Erythroblast (primary cell): ENCODE measurements at places on chromosomes 11 and 22.

GRCh38 chr11:121439337-121439736 is 12.8 kb upstream of the SORL1 start:
- DNase-seq, result no peak

- no peak for DNase-seq
Measured at GRCh38 chr22:44505796-44506354, 7.8 kb upstream of the RTL6 start.

- DNase-seq, result no peak
Measured at GRCh38 chr11:117944554-117944953, 15.4 kb upstream of the TMPRSS13 start.

DNA sequence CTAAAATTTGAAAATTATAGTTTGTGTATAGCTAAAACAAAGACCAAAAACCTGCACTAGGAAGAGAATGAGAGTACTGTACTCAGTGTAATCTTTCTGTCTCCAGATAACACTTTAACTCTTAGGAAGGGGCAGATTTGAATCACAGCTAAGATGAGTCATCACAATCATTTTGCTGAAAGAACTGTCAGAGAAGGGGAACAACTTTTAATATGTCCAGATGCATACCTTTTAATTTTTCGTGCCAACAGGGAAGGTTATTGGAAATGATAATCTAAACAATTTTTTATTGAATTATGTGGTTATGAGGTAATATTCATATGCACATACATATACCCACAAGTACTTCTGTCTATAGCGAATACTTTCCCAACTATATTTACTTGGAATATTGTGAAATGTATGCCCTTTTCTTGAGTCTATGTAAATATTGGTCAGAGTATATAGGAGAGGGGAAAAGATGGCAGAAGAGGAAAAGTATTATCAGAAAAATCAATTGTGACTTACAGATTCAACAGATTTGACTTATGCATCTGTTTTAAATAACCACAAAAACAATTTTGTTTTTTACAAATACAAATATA is 51.1 kb upstream of the MUC15 start:
- no peak for DNase-seq

- no peak for DNase-seq
Measured at GRCh38 chr22:47419239-47419638, 656.8 kb downstream of the TBC1D22A start.

DNA sequence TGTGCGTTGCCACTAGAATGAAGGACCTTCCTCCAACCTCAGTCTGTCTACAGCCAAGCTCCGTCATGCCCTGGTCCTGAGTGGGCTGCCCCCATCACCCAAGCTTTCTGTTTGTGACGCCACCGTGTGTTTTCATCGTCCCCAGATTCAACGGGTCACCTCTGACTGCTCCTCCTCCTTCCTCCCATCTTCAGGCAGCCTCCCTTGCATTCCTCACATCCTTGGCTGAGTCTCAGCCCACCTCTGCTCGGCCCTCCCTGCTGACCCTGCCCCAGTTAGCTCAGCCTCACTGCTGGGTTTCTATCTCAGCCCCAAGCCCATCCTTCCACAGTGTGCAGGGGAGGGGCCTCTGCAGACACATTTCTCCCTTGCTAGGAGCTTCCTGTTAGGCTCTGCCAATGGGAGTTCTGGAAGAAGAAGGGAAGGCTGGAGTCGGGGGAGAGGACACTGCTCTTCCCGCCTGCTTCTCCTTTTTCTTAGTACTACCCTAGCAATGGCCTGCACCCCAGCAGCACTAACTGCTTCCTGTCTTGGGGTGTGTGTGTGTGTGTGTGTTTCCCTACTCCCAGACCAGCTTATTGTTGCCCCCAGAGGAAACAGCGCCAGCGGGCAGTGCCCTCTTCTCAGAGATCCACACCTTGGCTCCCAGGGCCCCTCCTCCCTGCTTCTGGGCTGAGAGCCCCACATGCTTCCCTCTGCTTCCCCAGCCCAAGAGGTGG is 5.2 kb downstream of the IFT27 start:
- DNase-seq, result no peak

- DNase-seq, result no peak
Measured at GRCh38 chr11:7905961-7906429, 25.1 kb downstream of the OR10A6 start.

- no peak for DNase-seq
Measured at GRCh38 chr11:19890308-19890707, 177.7 kb downstream of the NAV2 start.

DNA sequence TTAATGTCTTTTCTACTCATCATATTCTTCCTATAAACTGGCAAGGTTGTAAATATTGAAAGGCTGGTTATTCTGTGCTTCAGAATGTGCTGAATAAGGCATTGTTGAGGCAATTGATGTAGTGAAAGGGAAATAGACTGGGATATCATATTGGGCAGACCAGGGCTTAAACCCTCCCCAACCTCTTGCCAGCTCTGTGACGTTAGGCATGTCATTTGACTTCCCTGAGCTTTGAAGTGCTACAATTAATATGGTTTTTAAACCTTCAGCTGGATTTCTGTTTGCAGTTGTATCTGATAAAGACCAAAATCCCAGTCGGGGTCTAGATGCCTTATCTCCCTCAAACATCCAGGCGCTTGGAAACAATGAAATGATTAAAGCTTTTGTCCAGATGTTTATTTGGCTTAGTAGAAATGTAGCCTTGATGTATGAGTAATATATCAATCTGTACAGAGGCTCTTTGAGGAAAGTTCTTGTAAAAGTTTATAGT is 208.1 kb downstream of the DBX1 start:
- no peak for DNase-seq

DNA sequence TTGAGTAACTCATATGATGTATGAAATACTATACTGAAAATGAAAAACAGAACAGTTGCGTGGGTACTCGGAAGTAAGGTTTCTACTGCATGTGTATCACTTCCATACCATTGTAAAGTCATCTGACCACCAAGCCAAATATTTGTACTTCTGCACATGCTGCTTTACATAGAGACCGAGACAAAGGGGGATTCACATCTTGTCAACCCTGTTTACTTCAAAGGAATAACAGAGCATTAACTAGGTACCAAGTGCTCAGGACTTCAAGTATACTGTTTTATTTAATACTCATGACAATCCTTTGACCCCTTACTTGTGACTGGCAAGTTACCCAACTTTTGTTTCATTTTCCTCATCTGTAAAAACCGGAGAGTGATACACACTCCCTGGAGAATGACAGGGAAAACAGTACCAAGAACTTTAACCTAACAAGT is 9.9 kb downstream of the MAPK1 start:
- DNase-seq, result no peak

GRCh38 chr22:27041745-27042310 is 384.4 kb downstream of the MIAT start:
- DNase-seq, result no peak

GRCh38 chr11:57787920-57788702 is 26.5 kb downstream of the CTNND1 start:
- no peak for DNase-seq

GRCh38 chr11:33266393-33267215 is 9.4 kb downstream of the HIPK3 start:
- peak; percentile 59 for DNase-seq

DNA sequence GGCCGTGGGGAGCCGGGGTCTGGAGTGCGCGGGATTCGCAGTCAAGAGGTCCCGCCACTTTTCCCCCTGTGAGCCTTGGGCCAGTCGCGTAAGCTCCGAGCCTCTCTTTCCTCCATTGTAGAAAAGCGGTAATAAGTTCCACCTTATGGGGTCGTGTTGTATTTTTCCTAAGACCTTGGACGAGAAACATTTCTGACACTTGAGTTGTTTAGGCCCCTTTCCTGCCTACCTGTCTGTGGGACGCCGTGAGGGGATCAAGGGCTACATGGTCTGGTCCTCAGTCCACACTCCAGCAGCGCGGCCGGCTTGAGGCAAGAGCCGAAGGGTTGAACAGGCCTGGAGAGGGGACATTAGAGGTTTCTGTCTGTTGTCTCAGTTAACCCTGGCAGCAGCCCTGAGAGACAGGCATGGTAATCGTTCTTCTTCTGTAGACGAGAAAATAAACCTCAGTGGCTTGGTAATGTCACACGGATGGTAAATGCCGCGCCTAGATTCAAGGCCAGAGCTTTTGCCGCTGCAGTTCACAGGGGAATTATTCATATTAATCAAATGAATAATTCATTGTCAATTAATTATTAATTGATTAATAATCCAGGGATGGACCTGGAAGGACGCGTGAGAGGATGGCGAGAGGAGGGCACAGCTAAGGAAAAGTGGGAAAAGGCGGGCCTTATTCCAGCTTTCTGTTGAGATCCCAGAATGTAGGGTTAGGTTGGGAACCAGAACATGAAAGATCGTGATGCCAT is 545 bp downstream of the FEN1 start:
- peak; percentile 68 for DNase-seq

GRCh38 chr11:9814108-9814507 is 150.2 kb downstream of the SWAP70 start:
- peak; percentile 7 for DNase-seq

- DNase-seq, result peak; percentile 38
Measured at GRCh38 chr11:97610000-97610399, 1220.2 kb downstream of the JRKL start.

DNA sequence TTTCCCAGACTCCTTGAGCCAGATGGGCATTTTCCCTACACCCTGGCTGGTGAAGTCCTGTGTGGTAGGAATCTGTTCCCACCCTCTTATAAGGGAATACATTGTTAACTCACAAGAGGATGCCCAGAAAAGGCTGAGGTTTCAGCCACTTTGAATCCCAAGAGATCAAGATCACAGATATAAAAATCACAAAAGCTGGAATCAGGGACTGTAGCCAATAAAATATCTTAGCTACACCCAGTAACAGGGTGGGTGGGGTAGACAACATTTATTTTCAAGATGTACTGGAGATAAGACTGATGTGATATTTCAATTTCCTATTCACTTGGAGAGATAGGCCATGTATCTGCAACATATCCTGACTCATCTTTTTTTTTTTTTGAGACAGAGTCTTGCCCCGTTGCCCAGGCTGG is 50.3 kb downstream of the COPB1 start:
- DNase-seq, result no peak

DNA sequence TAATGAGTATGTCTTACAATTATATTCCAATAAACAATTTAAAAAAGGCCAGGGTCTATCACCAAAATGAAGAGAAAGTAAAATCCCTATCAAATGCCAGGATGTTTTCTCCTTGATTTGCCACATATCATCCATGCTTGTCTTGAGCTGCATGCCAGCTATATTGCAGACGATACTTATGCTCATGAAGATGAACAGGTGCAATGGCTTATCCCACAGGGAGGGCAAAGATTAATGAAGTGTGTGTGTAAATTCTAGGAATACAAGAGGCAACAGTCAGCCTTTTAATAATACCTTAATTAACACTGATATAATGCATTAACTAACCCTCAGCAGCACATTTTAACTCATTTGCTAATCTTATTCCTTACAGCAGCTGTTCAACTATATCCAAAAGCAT is 850.5 kb downstream of the KCNA4 start:
- DNase-seq, result no peak

DNA sequence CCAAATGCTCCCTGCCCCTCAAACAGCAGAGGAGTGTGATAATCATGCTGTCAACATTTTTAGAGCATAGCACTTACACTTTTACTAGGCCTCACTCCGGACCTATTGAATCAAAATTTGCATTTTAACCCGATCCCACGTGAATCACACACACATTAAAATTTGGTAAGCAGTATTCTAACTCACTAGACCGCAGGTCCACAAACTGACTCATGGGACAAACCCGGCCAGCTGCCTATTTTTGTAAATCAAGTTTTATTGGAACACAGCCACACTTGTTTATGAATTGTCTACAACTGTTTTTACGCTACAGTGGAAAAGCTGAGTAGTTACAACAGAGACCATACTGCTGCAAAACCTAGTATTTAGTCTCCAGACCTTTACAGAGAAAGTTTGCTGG is 43.3 kb downstream of the SNX19 start:
- no peak for DNase-seq

GRCh38 chr11:90465553-90465952 is 242.7 kb upstream of the CHORDC1 start:
- no peak for DNase-seq
